ENCODE measurements at places on chromosomes 13 and 19.

GRCh38 chr19:5456841-5457200 is 1.6 kb downstream of the ZNRF4 start:
- DNase-seq = no peak

- DNase-seq = no peak
Measured at GRCh38 chr13:50592412-50593155, 250.9 kb downstream of the DLEU7 start.

DNA sequence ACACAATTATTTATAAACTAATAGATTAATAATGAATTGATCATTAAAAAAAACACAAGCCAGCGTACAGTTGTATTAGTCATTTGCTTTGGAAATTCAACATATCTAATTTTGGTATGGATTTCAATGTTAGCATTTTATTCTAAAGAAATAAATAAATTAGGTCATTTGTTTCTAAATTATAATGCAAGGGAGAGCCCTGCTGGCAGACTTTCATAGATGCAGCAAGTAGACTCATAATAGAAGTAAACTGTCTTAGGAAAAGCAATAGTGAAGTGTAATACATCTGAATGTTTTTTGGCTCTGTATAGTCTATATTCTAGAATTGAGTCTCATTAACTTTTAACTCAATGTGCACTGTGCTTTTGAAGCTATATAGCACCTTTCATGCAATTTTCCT is 982.4 kb upstream of the MIR17HG start:
- no peak for DNase-seq

- no peak for DNase-seq
Measured at GRCh38 chr19:14407605-14408484, 11.3 kb downstream of the DDX39A start.

DNA sequence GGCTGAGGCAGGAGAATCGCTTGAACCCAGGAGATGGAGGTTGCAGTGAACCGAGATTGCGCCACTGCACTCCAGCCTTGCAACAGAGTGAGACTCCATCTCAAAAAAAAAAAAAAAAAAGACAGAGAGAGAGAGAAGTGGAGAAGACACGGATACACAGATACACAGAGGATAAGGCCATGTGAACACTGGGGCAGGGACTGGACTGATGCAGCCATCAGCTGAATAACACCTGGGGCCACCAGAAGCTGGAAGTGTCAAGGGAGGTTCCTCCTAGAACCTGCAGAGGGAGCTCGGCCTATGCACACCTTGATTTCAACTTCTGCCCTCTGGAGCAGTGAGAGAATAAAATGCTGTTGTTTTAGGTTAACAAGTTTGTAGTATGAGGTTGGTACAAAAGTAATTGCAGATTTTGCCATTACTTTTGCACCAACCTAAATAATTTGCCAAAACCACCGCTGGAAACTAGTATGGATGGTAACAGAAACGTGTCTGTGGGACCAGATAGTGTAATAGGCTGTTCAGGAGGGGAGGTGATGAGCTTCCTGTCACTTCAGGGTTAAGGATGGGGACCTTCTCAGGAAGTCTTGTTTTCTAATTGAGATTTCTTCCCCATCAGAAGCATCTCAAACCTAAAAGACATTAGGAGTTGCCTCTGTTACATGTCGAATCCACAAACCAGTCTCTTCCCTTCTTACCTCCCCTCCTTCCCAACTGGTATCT is 36.4 kb upstream of the IGSF23 start:
- no peak for DNase-seq

- no peak for DNase-seq
Measured at GRCh38 chr13:19680751-19681150, 47.3 kb downstream of the MPHOSPH8 start.

DNA sequence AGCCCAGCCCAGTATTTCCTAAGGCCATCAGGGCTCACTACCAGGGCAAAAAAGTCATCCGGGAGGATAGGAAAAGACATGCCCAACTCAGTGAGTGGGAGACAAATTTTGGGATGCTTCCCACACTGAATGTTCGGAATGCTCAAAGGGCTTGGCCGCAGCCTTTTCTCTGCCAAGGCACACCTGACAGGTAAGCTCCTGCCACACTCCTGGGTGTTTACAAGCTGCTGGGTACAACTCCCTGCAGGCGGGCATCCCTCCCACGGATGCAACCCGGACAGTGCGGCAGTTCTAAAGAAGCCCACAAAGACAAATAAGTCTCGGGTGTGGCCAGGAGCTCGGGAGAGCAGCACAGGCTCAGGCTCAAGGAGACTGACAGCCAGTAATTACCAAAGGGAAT is 28.1 kb downstream of the SLC7A1 start:
- DNase-seq = no peak

DNA sequence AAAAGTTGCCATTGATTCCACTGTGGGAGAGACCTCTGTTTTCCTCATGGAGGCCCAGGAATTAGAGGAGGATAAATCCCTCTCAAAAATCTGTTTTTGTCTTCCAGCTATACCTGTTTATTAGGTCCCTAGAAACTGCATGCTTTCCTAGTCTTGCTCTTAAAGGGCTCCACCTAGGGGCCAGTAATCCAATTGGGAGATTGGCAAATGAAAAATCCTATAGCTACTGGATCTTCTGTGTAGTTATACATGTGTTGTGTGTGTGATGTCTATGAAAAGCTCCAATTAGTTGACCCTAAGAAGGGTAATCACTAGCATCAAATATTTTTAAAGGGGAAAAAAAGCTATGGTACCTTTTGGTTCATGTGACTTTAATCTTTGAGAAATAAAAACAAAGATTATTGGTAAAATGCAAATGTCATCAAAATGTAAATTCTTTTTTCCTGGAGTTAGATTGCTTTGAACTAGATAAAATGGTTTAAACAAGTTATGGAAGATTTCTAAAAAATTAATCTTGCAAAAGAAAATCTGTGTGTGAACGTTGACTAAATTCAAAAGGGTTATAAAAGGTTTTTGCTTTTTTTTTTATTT is 63.4 kb upstream of the C1QTNF9B start:
- DNase-seq = peak; percentile 10

DNA sequence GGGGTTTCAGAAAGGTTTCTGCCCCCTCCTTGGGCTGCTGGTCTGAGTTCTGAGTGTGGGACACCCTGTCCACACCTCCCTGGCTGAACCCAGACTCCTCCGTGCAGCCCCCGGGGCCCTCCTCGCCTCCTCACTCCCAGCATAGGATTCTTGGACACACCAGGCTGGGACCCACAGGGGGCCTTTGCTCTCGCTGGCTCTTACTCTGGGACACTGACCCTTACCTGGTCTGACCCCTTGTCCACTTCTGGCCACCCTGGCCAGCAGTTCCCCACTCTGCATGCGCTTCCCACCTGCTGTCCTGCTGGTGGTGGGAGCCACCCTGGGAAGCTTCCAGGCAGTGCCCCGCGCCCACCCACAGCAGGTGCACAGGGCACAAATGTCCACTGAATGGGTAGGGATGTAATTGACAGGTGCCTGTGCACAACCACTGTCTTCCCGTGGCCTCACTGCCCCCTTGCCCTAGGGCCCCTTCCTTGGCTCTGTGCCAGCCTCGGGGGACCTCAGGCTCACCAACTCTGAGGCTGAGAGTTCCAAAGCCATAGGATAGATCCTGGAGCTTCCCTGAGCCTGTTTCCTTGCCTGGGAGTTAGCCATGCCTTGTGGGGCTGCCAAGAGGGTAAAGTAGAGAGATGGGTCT is 7.0 kb upstream of the SLC25A42 start:
- DNase-seq = no peak

DNA sequence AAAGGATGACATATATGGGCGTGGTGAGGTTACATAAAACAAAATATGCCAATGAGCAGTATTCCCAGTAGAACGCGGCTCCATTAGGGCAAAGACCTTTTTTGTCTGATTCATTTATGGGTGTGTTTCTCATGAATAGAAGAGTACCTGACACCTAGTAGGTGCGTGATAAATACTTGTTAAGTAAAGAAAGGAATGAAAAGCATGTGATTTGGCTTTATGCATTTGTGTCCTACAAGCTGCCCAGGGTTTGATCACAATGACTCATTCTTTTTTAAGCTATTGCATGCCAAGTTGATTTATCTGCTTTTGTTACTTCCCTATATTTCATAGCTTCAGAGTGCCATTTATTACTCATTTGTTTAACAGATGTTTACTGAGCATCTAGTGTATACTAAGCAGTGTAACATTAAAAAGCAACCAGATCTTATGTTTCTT is 19.1 kb upstream of the KCTD4 start:
- DNase-seq = no peak

DNA sequence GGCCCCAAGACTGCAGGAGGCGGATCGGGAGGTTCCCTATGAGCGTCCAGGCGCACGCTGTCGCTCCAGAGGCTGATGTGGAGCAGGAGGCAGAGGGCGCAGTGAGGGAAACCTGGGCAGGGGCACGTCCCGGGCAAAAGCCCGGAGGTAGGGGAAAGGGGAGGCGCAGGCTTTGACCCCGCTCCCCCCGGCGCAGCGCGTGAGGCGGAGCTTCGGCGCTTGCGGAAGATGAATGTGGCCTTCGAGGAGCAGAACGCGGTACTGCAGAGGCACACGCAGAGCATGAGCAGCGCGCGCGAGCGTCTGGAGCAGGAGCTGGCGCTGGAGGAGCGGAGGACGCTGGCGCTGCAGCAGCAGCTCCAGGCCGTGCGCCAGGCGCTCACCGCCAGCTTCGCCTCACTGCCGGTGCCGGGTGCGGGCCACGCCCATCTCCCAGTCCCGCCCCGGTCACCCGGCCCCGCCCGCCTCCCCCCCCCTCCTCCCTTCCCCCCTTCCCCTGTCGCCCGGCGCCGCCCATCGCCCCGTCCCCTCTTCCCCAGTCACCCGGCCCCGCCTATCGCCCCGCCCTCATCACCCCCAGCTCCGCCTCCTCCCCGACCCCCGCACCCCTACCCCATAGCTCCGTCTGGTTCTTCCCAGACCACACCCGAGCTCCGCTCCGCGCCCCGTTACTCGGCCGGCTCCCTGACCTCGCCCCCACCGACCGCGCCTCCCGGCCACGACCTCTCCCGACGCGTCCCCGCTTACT is 4.1 kb downstream of the HMG20B start:
- no peak for DNase-seq

GRCh38 chr13:36133950-36134626 is 2.9 kb upstream of the DCLK1 start:
- no peak for DNase-seq

GRCh38 chr13:23509781-23510543 is 60.2 kb upstream of the TNFRSF19 start:
- DNase-seq = no peak

- no peak for DNase-seq
Measured at GRCh38 chr19:47005164-47005641, 14.4 kb upstream of the NPAS1 start.

- DNase-seq = no peak
Measured at GRCh38 chr13:20193162-20193906, 596 bp upstream of the GJB2 start.

DNA sequence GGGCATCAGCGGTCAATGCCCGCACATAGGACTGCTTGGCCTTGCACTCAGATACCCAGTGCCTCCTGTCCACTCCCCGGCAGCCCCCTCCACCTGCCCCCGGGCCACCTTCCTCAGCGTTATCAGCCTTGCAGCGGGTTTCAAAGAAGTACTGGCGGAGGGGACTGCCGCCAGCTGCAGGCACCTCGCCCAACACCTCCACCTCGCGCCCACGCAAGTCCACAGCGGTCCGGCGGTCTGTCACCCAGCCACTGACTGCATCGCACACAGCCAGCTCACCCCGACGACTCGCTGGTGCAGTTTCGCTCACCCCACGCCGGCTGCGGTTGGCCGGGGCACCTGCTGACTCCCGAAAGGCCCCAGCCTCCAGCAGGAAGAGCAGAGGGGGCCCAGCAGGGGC is 3.2 kb downstream of the NTF4 start:
- DNase-seq = no peak

GRCh38 chr13:40615619-40616018 is 50.8 kb downstream of the FOXO1 start:
- no peak for DNase-seq

- DNase-seq = no peak
Measured at GRCh38 chr13:94706101-94706842, 6.1 kb downstream of the SOX21 start.

DNA sequence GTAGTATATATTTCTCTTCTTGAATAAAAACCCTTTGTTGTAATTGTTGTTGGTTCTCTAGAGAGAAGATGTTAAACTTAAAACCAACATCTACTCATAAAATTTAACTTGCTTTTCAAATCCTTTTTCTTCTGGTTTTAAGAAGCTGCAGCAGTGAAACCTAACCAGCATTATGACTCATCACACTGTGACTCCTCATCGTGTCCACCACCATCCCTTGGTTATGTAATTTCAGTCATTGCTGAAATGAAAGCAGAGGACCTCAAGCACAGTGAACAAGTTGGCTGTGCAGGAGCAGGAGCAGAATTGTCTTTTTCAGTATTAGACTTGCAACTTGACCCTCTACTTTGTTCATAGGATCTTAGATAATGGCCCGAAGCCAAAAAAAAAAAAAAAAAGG is 64.9 kb upstream of the HTR2A start:
- no peak for DNase-seq

GRCh38 chr19:46452186-46452585 is 19.2 kb downstream of the PNMA8A start:
- no peak for DNase-seq

- no peak for DNase-seq
Measured at GRCh38 chr13:45595965-45596364, 19.6 kb downstream of the ERICH6B start.

GRCh38 chr13:111343186-111343805 is 22.9 kb downstream of the TEX29 start:
- no peak for DNase-seq

DNA sequence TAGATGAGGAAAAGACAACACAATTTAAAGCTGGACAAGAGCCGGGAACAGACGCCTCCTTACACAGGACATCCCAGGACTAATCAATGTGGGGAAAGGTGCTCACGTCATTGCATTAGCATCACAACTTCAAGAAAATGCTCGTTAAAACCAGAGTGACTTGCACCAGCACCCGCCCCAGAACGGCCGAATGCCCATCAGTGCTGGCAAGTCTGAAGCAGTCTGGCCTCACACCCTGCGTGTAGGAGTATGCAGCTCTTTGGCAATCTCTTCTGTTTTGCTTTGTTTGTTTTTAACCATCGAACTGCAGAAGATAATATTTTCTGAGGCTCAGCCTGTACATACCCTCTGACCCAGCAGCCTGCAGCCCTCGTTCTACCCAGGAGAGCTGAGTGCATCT is 44.8 kb upstream of the LDLR start:
- no peak for DNase-seq

DNA sequence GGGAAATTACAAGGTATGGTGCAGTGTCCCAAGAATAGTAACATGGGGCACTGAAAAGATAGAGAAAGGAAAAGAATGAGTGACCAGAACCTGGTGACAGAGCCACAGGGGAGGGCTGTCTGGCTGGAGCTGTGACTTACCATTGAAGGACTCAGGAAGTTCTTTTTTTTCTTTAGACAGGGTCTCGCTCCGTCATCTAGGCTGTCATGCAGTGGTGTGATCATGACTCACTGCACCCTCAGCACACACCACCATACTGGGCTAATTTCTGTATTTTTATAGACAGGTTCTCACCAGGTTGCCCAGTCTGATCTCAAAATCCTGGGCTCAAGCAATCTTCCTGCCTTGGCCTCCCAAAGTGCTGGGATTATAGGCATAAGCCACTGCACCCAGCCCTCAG is 8.8 kb upstream of the CPB2 start:
- no peak for DNase-seq

DNA sequence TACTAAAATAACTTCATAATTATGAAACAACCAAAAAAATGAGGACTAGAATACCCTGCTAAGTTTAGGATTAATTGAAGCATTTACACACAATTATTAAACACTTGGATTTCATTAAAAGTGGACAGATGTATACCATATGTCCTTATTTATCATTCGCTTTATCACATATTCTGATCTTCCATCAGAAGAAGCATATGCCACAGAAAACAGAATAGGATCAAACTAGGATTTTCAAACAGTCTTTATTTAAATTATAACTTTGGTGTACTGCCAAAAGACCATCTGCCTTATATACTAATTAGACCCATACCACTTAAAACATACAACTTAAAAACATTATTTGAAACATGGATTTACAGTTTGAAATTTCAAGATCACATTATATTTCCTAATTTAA is 727.1 kb upstream of the KLHL1 start:
- no peak for DNase-seq
